AG04449 (cell line): ENCODE measurements at places on chromosomes 5 and 9.

DNA sequence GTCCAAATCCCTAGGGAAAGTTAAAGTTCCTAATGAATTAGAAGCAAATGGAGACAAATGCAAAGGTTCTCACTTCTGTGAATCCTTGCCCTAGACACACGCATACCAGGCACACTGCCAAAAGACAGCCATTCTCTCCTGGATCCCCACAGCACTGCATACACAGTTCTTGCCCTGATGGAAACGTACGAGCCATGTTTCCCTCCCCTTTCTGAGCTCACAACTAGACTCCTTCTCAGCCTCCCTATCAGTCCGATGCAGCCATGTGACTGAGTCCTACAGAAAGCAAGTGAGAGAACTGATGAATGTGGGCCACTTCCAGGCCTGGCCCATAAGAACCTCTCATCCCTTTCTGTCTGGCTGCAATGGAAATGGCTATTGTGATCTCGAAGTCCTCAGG, 92.0 kb downstream of the ZNF608 start:
- DNase-seq, result no peak

DNA sequence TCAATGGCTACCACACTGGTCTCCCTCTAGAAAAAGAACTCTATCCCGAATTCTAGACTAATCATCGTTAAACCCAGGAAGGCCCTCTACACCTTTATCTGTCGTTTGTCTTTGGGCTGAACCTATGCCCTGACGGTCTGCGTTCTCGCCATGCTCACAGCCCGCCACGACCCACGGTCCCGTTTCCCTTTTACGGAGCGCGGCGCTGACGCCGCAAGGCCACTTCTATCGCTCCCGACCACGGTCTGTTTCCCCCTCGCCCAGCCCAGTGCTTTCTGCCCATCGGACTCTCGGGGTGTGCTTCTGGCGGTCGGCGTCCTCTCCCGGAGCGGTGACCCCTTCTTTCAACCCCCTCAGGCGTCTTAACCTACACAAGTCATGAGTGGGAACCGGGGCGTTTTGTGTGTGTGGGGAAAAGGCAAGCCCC, 974 bp downstream of the C9orf40 start:
- DNase-seq, result no peak

DNA sequence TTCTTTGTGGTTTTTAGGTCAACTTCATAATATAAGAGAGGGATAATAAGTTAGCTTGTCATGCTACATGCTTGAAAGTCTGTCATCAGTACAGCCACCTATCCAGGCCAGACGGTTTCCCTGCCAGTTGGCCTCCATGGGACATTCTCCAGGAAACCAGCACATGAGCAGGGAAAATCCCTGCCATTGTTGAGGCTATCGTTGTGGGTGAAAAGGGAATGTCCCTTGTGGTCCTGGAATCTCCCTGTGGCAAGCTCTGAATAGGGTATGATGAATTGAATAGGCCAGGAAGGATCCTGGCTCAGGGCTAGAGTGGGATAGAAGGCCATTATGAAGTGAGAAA, 12.3 kb downstream of the F2RL1 start:
- peak; percentile 37 for DNase-seq

DNA sequence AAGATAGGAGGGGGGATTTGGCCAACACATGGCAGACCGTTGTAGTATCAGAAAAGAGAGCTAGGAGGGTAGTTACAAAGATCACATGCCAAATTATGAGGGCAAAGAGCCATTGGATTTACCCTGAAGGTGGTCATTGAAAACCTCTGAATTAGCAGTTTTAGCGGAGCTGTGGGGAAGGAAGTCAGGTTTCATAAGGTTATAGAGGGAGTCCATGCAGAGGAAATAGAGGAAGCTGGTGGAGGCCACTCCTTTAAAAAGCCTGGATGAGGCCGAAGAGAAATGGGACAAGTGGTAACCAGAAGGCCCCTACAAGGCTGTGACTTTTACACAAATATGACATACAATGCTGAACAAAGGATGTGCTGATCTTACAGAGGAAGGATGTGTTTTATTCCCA, 13.2 kb downstream of the DOCK8 start:
- no peak for DNase-seq

GRCh38 chr9:75333624-75334023, 245.3 kb downstream of the OSTF1 start:
- DNase-seq, result no peak

- no peak for DNase-seq
Measured at GRCh38 chr5:31844622-31845345, 205.9 kb downstream of the PDZD2 start.

GRCh38 chr9:137077010-137077747, at the start of gene UAP1L1:
UAP1L1 (plus strand) TSS chr9:137077517; CDS start chr9:137077533, 16 bp downstream.
- no peak for DNase-seq

DNA sequence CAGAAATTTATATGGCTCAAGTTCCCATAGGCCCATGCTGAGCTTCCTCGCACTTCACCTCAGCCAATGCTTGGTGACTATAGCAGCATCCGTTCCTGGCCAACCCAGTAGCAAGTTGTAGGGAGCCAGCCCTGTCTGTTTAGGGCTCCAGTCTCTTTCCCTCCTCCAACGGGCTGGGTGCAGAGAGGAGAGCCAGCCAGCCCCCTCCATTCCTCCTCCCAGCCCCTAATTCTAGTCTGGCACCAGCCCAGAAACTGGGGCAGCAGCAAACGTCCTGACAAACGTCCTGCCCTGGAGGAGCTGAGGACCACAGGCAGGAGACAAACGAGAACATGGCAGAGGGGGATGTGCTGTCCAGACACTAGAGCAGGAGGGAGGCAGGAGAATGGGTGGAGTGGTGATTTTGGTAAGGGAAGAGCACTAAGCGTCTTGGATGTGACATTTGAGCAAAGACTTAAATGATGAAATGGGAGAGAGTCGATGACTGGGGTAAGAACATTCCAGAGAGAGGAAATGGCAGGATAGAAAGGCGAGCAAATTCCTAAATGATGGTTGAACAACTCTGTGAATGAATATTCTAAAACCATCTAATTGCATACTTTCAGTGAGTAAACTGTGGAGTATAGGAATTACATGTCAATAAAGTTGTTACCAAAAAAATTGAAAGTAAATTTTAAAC, 222.5 kb upstream of the DAPK1 start:
- no peak for DNase-seq

DNA sequence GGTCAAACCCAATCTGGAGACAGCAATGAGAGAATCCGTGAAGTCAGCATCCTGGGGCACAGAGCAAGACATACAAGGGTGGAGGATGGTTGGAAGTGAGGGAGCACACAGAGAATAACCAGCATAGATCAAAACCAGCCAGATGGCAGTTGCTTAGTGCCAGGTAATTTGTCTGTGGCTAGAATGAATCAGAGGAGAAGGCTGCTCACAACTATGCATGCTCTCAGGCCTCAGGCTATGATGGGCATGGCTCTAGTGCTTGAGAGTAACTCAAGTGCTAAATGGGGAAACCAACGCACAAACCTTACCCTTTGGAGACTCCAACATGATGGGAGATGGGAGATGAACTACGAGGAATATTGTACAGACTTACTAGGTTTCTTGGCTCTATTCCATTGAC, 160.8 kb downstream of the DMRT2 start:
- no peak for DNase-seq

- no peak for DNase-seq
Measured at GRCh38 chr5:65708145-65708544, 13.8 kb downstream of the SGTB start.

DNA sequence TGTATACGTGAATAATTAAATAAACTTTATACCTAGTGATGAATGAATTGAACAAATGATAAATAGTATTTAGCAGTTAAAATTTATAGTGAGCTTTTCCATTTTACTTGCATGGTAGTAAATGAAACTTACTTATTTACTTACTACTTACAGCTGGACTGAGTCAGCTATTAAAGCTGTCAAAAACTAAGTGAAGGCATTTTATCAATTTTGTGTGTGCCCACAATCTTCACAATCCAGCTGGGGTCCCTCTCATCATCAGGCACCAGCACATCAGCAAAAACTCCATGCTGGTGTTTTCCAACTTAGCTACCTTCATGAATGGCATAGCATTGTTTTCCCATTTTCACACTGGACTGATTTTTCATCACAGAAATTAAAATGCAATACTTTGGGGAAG, 81.1 kb downstream of the SAXO1 start:
- DNase-seq, result no peak

DNA sequence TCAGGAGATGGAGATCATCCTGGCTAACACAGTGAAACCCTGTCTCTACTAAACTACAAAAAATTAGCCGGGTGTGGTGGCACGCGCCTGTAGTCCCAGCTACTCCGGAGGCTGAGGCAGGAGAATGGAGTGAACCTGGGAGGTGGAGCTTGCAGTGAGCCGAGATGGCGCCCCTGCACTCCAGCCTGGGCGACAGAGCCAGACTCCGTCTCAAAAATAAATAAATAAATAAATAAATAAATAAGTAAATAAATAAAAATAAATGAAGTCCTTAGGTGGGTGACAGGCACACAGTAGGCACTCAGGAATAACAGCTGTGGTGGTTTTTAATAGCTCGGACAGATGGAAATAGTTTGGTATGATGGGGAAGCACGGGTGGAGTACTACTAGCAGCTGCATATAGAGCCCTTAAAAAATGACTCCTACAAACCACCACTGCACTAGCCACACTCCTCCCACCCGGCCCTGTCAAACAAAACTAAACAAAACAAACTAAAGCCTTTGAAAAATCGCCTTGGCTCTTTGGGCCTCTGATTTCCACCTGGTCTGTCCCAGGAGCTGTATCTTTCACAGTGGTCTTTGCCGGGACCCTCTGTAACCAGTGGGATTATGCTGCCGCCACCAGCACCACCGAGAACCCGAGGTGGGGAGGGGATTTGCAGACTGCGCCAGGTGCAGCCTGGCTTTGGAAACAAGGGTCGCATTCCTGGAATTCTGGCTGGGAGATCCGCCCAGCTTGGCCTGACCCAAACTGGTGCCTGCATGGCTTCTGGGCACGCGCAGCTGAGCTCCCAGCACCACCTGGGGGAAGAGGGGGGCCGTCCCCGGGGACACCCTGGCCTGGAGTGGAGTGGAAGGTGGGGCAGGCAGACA, 5.1 kb upstream of the WDR5 start:
- DNase-seq, result no peak

- DNase-seq, result no peak
Measured at GRCh38 chr9:85662573-85662972, 79.2 kb downstream of the AGTPBP1 start.

DNA sequence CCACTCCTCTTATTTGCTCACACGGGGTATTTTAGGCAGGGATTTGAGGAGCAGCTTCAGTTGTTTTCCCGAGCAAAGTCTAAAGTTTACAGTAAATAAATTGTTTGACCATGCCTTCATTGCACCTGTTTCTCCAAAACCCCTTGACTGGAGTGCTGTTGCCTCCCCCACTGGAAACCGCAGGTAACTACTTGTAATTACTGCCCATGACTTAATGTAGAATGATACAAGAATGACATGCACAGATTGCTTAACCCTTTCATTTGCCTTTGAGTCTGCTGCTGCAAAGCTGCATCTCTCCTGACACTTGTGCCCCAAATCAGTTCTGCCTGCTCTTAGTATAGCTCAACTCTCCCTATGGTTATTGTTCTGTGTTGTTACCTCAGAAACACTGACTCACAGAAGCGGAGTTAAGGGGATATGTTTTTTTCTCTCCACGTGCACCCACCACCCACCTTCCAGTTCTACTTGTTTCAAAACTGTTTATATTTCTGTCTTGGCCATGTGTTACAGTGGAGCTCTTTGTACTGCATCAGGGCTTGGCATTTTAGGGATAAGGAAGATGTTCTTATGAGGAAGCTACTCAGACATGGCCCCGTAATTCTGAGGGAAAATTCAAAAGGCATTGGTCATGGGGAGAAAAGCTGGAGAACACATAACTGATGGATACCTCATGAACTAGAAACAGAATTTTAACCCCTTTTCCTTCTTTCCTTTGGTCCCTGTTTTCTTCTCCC, 2.3 kb downstream of the ADRB2 start:
- no peak for DNase-seq

DNA sequence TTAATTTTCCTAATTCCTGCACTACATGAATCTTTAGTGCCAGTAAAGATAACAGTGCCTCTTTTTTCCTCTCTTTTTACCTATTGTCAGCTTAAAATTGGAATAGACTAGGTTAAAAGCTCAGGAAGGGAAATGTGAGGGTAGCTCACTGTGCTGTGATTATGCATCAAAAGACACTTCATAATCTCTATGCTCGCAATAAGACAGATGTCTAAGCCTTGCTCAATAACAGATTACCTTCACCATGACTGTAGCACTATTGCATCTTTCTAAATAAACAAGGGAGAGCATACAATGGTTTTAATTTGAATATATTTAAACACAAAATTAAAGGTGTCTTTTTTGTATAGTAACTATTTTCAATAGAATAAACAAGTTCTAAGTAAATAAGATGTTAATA, 130.1 kb downstream of the FBN2 start:
- DNase-seq, result no peak

DNA sequence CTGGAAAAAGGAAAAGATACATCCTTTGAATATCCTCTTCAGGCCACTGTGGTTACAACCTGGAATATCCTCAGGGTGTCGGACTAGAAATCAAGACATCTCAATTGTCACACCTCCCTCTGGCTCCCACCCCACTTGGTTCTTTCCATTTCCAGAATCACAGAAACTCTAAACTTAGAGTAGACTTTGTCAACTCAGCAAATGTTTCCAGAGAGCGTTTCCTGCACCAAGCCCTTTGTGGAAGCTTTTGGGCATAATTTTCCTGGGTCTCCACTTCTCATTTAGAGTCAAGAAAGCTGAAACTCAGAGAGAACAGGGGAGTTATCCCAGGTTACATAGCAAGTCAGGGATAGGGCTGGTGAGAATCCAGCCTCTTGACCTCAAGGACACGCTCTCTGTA, 108.8 kb downstream of the ASTN2 start:
- no peak for DNase-seq

- DNase-seq, result no peak
Measured at GRCh38 chr9:101465326-101465915, 29.8 kb upstream of the ALDOB start.

- DNase-seq, result no peak
Measured at GRCh38 chr9:124137009-124137943, 120.5 kb upstream of the NEK6 start.

- no peak for DNase-seq
Measured at GRCh38 chr5:167720259-167720658, 571.2 kb upstream of the WWC1 start.

GRCh38 chr5:44945743-44946142, 137.0 kb downstream of the MRPS30 start:
- DNase-seq, result no peak

- DNase-seq, result no peak
Measured at GRCh38 chr5:56587381-56588130, 227.8 kb upstream of the MAP3K1 start.

DNA sequence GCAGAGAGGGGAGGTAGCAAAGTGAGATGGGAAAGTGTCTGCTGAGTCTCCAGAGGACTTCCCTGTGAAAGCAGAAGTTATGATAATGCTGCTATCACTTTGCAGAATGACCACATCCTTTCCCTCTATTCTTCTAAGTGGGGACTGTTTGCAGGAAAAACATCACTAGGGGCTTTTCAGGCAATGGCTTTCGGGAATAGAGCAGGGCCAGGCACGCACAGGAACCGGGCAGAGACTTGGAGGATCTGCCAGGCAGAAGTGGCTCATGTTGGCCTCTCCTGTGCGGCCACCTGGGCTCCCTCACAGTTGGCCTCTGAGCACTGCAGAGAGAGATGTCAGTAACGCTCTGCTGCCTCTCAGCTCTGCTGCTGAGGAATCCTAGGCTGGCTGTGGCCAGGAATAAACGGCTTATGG, 214.7 kb downstream of the MAST4 start:
- DNase-seq, result no peak
